Kidney capillary endothelial cell (primary cell): ENCODE measurements at places on chromosomes 16 and 17.
A peak's percentile ranks its signal among the peaks of the same experiment; 100 is the strongest.

DNA sequence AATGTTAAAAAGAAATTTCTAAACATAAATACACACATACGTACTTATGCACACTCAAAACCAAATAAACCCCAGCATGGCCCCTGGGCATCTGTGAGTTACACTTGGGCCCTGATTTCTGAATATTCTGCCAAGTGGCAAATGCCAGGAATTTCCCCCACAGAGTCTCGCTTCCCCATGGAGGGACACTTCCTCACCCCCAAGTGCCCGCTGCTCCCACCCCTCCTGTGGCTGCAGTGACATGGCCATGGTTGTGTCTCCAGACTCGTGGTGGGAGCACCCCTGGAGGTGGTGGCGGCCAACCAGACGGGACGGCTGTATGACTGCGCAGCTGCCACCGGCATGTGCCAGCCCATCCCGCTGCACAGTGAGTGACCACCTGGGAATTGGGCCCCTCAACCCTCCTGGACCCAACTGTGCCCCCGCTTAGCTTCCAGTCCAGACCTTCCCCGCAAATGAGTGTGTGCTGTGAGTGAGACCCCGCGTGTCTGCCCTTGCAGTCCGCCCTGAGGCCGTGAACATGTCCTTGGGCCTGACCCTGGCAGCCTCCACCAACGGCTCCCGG, 4.0 kb downstream of the ITGAD start:
- DNase-seq: no peak

GRCh38 chr17:63837480-63837879, 5.0 kb downstream of the SMARCD2 start:
- DNase-seq: no peak

DNA sequence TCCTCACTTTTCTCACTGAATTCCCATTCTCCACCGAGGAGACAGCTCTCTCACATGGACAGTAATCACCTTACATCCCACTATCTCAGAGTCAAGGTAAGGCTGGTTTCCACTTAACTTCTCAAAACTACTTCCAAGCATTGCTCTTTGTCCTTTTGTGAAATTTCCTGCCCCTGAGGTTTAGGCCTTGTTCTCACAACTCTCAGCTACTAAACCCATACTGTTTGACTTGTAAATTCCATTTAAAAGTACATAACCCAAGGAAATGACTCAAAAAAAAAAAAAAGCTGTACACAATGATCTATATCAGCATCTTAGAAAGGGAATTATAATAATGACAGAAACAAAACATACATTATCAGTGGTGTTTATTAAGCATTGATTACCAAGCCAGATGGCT, 8.8 kb downstream of the CDC27 start:
- DNase-seq: peak; percentile 18

DNA sequence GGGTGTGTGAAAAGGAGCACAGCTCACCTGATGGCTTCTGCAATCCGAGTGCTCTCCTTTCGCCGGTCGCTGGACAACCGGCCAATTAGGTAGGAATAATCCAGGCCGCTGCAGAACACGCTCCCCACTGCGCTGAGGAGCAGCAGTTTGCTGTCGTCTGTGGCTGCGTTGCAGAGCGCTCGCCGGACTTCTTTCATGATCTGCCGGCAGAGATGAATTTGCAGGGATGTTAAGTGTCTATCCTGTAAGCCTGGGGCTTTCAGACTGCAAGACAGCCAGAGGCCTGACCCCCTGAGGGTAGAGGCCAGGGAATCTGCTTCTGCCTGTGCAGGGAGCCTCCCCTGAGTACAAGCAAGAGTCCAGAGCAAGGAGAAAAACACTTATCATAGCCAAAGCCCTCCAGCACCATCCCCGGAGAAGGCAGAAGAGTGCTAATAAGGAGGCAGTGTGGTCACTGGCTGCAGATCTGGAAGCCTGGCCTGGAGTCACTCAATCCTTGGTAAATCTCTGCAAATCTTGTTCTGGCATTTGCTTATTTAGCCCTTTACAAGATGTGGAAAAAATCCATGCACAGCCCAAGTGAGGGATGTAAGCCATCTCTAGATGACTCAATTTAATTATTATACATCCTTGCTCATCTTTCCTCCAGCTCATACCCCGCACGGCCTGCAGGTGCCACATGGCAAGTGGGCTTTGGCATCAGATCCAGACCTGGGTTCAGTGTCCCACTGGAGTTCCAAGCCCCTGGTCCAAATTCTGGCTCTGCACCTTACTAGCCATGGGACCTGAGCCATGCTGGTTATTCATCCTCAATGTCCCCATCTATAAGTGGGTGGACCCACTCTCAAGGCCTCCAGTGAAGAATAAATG, 80.2 kb downstream of the DYNLRB2 start:
- no peak for DNase-seq

DNA sequence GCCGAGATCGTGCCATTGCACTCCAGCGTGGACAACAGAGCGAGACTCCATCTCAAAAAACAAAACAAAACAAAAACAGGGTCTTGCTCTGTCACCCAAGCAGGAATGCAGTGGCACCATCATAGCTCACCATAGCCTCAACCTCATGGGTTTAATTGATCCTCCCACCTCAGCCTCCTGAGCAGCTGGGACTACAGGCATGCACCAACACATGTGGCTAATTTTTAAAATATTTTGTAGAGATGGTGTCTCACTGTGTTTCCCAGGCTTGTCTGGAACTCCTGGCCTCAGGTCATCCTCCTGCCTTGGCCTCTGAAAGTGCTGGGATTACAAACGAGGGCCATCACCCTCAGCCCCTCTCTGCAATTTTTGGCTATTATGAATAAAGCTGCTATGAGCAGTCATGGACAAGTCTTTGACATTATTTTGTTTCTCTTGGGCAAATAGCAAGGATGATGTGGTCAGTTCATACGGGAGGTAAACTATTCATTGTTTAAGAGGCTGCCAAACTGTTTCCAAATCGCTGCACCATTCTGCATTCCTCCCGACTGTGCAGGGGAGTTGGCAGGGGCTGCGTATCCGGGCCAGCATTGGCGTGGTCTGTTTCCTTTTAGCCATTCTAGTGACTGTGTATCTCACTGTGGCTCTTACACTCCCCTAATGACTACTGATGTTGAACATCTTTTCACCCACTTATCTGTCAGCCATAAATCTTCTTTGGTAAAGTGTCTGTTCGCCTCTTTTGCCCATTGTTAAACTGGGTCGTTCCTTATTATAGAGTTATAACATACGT, 21.1 kb downstream of the EIF4A3 start:
- DNase-seq: no peak

DNA sequence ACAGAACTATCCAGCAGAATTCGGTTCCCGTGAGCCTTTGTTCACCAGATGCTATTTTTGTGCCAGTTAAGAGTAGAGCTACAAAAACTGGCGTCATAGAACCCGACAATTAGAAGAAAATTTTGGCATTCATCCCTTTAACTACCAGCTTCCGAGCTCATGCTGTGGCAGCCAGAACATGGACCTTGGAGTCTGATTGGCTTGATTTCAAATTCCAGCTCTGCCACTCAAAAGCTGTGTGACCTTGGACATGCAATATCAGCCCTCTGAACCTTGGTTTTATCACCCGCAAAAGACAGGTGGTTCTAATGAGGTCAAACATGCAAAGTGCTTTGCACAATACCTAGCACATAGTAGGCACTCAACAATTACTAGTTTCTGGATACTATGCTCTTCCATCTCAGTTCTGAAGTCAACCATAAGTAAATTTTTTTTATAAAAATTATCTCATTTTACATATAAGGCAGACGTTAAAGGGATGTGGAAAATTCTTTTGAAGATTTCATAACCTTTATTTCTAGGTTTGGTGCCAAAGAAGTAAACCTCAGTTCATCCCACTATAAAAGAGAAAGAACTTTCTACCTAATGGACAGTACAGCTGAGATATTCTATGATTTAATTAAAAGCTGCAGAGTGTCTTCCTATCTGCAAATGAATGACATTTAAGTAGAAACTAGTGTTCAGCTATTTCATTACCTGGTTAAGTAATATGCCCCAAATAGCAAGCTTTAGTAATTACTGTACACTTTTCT, 331.5 kb downstream of the HAPSTR1 start:
- no peak for DNase-seq

DNA sequence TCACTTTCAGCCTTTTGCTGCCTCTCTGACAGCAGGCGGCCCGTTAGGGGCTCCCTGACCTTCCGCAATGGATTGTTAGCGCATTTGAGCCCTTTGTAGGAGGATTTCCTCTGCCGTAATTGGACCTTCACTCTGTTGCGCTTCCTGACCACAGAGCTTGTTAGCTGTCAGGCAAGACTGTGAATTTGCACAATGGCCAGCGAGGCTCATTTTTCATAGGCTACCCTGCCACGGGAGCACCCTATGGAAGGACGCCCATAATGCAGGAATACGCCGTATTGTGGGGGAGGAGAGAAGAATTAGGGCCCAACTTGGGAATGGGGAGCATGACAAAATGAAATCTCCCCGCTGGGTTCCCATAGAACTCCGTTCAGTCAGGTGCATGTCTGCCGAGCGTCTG, 205.2 kb upstream of the NLRP1 start:
- DNase-seq: no peak

DNA sequence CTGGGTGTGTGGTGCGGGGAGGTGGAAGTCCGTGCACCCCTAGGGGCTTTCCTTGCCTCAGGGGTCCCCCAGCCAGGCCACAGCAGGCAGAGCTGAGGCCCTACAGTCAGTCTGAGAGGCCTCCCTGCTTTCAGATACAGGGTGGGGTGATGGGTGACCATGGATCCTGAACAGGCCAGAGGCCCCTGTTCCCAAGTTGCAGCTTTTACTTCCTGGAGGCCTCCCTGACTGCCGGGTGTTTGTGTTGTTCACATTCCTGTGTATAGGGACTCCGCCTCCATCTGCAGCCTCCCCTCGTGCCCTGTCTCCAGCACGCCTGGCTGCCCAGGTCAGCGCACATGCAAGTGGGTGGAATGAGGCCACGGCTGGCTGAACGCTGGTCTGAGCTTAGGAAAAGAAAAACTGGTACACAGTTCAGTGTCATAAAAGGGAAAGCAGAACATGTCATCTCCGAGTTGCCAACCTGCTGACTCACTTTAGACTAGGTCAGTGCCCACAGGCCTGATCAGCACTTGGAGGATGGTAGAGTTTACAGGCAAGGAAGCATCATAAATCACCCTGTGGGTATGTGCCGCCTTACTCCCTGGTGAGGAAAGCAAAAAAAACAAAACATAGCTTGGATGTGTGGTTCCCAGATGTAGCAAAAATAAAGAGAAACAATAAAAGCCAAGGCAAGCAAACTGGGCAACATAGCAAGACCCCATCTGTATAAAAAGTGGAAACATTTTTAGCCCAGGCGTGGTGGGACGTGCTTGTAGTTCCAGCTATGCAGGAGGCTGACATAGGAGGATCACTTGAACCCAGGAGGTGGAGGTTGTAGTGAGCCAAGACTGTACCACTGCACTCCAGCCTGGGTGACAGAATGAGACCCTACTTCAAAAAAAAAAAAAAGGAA, 6.2 kb upstream of the SLC7A6 start:
- no peak for DNase-seq

DNA sequence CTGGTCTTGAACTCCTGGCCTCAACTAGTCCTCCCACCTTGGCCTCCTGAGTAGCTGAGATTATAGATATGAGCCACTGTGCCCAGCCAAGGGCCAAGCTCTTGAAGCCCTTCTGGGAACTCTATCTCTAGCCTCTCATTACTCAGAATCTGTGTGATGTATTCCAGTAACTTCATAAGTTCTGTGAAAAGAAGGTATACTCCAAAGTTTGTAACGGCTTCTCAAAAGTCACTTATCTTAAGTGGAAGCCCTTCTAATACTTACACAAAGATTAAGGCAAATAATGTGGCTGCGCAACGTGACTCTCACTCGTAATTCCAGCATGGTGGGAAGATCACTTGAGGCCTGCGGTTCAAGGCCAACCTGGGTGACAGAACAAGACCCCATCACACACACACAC, 19.1 kb upstream of the ATP6V0C start:
- DNase-seq: no peak

- no peak for DNase-seq
Measured at GRCh38 chr16:46691726-46692125, 2.3 kb downstream of the ORC6 start.

GRCh38 chr16:78762222-78762621, 662.8 kb downstream of the WWOX start:
- DNase-seq: no peak

DNA sequence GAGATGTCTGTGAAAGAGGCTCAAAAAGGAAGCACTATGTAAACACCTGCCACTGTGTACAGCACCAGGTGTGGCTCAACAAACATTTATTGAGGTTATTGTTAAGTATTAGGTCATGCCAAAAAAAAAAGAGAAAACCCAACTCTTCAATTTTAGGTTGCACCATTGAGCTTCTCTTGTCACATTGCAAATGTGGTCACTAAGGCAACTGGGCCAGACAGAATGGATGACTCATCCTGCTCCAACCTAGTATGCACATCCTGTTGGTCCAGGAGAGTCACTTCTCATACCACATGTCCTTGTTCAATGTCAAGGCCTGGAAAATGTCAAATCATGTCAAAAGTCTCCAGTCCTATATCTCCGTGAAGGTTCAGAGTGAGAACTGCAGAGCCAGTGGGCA, 25.0 kb downstream of the HOXB1 start:
- DNase-seq: peak; percentile 94

DNA sequence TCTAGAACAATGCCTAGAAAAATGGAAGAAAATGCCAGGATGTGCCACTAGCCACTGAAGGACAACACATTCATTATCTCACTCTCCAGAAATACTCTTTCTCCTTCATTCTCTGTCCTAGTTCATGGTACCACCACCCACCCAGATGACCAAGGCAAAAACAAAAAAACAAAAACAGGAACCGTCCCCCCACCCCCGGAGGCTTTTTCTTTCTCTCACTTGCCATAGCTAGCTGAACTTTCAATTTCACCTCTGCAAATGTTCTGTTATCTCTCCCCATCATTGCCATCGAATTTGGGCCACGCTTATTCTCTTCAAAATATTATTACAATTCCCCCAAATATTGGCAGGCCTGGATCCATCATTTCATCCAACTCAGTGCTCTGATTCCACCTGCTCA, 49.0 kb downstream of the SOX9 start:
- DNase-seq: no peak

GRCh38 chr17:45848868-45849535, 4.3 kb downstream of the SPPL2C start:
- DNase-seq: no peak

DNA sequence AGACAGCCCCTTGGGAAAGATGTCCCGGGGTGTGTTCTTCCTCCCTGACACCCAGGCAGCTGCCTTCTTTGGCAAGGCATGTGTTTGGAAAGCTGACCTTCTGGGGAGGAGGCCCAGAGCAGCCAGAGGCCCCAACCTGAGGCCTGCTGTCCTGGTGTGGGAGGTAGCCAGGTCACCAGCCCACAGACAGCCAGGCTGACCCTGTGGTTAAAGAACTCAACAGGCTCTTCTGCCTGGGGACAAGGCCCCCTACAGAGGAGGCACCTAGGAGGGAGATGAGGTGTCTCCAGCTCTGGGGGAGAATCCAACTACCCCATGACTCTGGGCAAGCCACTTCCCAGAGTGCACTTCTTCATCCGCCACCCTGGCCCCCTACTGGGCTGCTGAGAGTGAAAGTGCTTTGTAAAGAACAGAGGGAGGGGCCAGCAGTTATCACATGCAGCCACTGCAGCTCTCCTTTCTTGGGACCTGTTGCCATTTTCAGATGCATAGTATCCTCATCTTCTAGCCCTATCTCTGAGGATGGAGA, 13.1 kb upstream of the SREBF1 start:
- no peak for DNase-seq

- DNase-seq: no peak
Measured at GRCh38 chr16:80208015-80208414, 332.8 kb upstream of the DYNLRB2 start.
